ENCODE measurements at places on chromosomes 6 and 20.

GRCh38 chr6:74715355-74716085, 490.3 kb downstream of the COL12A1 start:
- DNase-seq = no peak

GRCh38 chr6:156550949-156551348, 226.2 kb upstream of the ARID1B start:
- no peak for DNase-seq

- no peak for DNase-seq
Measured at GRCh38 chr6:157020398-157020797, 243.2 kb downstream of the ARID1B start.

- no peak for DNase-seq
Measured at GRCh38 chr6:167238694-167239467, 52.2 kb upstream of the UNC93A start.

DNA sequence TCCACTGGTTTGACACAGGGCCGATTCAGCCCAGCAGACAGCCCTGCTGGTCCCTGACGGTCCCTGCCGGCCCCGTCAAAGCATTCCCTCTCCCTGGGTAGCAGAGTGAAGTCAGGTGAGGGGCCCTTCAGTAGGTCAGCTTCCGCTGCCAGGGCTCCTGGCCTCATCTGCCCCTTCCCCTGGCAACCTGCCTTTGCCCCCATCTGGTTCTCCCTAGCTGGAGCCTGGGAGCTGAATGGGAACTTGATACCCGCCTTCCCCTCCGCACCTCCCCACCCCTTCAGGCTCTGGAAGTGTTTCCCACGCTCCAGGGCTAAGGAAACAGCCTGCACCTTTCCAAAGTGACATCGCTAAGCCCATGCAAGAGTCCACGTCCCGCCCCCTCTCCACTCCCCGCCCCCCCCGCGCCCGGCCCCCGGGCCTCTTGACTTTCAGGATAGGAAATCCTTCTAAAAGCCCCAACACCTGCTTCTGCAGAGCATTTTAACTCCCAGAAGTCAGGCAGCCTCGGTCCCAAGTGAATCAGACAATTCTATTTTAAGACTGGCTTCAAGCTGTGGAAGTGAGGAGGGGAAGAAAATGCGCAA, 53.3 kb downstream of the ISM1 start:
- DNase-seq = no peak

GRCh38 chr6:119915971-119916370, 566.4 kb upstream of the MAN1A1 start:
- no peak for DNase-seq

- DNase-seq = no peak
Measured at GRCh38 chr6:109322825-109323224, 59.4 kb downstream of the CD164 start.

- no peak for DNase-seq
Measured at GRCh38 chr6:155380666-155381332, 66.5 kb upstream of the TFB1M start.

DNA sequence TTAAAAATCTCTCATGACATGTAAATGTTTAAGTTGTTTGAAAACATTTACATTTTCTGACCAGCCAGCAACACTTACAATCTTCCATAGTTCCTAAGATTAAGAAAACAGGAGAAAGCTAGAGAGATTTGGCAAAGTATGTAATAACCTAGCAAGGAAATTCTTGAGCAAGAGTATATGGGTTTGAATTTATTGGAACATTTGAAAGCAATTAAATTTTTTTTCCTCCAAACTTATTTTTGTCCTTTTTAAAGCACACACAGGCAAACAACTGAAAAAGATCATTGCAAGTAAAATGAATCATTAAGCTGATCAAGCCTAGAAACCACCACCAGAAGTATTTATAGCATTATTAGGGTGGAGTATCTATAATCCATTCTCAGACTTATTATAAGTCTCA, 20.1 kb upstream of the ZNF217 start:
- no peak for DNase-seq

DNA sequence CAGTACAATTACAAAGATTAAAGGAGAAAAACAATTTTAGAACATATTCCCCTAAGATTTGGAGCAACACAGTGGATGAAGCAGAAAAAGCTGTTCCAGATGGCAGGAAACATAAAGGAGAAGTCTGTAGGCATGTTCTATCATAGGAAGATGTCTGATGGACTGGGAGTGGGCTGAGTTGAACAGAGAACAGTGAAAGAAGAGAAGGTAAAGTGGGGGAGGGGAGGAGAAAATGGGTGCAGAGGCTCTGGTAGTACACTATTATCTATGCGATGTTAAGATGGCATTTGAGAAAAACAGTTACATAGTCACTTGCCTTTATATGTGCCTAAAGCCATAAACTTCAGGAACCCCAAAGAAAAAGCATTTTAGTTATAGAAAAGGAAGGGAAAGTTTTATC, 4.2 kb upstream of the PHIP start:
- no peak for DNase-seq

GRCh38 chr6:107618672-107619071, 128.8 kb downstream of the SOBP start:
- DNase-seq = no peak

DNA sequence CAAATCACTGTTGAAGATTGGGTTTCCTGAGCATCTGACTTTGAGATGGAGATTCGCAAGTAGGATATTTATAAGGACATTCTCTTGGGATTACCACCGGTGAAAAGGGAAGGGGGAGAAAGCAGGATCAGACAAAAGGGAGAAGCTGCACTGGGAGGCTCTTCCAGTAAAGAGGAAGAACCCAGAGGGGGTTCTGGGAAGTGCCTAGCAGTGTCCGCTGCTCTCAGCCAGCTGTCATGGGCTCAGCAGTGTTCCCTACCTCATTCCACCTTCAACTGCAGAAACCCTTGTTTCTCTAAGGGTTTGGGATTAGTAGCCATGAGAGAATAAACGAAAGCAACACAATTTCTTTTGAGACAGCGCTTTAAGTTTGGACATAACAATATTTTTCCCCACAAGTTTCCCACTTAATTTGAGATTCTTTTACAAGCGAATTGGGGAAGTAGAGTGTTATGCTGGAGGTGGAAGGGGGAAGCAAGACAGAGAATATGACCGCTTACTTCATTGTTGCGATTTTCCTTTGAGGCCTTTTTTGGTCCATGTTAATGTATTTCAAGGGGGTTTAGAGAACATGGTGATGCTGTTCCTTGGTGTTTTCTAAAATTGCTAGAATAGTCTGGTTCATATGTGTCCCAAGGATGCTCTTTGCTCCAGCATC, 154.5 kb upstream of the SCGN start:
- no peak for DNase-seq

GRCh38 chr20:50690650-50691572, at the start of gene RIPOR3:
RIPOR3 (minus strand) TSS chr20:50691542; CDS start chr20:50691128, 414 bp downstream.
- DNase-seq = no peak

Measured in HEK293T (cell line).